ENCODE measurements at places on chromosomes 7 and 10. TPM values are rescaled to one million over a fixed set of nuclear protein-coding genes. Genes with fewer than 3 reads are reported as not detected.
A peak's percentile ranks its signal among the peaks of the same experiment; 100 is the strongest.

DNA sequence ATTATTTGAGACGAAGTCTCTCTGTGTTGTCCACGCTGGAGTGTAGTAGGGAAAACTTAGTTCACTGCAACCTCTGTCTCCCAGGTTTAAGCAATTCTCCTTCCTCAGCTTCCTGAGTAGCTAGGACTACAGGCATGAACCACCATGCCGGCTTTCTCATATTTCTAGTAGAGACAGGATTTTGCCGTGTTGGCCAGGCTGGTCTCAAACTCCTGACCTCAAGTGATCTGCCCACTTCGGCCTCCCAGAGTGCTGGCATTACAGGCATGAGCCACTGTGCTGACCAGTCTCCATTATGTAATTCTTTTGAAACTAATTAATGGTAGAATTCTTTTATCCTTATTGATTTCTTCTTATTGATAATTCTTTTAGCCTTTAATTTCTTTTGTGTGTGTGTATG lies 32.5 kb downstream of the PCLO start:
- no peak overlapping the region for H3K4me3 ChIP-seq
- no peaks in the 10 kb centered on the region for H3K36me3 ChIP-seq
- H3K27ac ChIP-seq: no peak overlapping the region
- H3K27me3 ChIP-seq: no peaks in the 10 kb centered on the region
- no peak for DNase-seq

- H3K4me3 ChIP-seq: no peak overlapping the region
- no peak for DNase-seq
- H3K36me3 ChIP-seq: no peaks in the 10 kb centered on the region
- no peaks in the 10 kb centered on the region for H3K27me3 ChIP-seq
- H3K4me1 ChIP-seq: no peaks in the 10 kb centered on the region
- H3K27ac ChIP-seq: no peak overlapping the region
These were observed 6.9 kb downstream of the CPA4 start for GRCh38 chr7:130299866-130300265.

DNA sequence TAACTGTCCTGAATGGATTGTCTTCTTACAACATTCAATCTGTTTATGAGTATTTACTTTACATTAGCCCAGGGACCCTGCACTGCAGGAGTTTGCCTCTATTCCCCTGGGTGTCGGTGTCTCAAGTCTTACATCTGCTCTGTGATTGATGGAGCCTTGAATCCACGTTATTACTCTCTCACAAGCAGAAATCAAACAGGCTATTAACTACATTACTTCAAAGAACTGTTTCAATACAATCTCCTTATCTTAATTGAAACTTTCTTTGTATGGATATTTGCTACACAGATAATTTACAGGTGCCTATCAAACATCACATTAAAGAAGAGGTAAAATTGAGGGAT lies 3.1 kb upstream of the ARID5B start:
- H3K4me1 ChIP-seq: peaks cover 28% of the 10 kb centered on the region
- no peak overlapping the region for H3K27ac ChIP-seq
- H3K27me3 ChIP-seq: no peaks in the 10 kb centered on the region
- no peak overlapping the region for H3K4me3 ChIP-seq
- DNase-seq: no peak
- no peaks in the 10 kb centered on the region for H3K36me3 ChIP-seq

DNA sequence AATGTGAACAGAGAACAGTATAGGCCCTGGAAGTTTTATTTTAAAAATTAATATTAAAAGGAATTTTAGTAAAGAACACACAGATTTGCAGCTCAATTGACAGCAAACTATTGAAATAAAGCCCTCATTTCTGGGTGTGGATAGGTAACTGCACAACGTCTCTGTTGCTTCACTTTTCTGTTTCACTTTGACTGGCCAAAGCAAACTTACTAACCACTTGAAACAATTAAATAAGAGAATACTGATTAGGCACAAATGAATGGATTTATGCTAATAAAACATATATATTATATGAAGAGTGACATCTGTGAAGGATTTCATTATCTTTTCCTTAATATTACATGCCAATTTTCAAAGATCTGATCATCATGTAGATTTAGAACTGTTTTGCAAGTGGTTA lies 11.9 kb downstream of the ZNF804B start:
- no peak overlapping the region for H3K27ac ChIP-seq
- H3K4me1 ChIP-seq: no peaks in the 10 kb centered on the region
- DNase-seq: no peak
- H3K4me3 ChIP-seq: no peak overlapping the region
- no peaks in the 10 kb centered on the region for H3K27me3 ChIP-seq

- H3K36me3 ChIP-seq: no peaks in the 10 kb centered on the region
- H3K27me3 ChIP-seq: no peaks in the 10 kb centered on the region
- peak overlapping the region; percentile 82 for H3K27ac ChIP-seq
- peaks cover 15% of the 10 kb centered on the region for H3K4me1 ChIP-seq
These were observed 2.1 kb downstream of the GLCCI1 start for GRCh38 chr7:7970531-7971307.

Gene PKD1L1
- 0.49 TPM for total RNA-seq

Gene FAM25A
- total RNA-seq: 40.0 TPM
